ENCODE measurements at places on chromosomes 3 and 15.

DNA sequence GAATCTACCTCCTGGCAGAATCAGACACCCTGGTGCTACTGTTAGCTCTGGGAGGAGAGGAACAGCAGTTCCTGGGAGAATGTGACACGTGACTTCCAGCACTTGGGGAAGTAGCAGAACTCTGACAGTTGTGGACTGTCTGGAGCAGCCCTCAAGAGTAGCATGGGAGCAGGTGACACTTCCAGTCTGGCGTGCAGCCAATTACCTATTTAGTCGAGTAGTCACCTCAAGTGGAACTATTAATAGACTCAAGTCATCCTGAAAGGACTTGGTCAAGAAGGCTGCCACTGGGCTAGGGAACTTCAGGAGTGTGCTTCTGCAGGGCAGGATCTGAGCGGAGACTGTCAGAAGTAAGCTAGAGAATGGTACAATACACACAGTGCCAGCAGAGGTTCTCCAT is 62.3 kb downstream of the MTHFS start:
- no peak for DNase-seq

DNA sequence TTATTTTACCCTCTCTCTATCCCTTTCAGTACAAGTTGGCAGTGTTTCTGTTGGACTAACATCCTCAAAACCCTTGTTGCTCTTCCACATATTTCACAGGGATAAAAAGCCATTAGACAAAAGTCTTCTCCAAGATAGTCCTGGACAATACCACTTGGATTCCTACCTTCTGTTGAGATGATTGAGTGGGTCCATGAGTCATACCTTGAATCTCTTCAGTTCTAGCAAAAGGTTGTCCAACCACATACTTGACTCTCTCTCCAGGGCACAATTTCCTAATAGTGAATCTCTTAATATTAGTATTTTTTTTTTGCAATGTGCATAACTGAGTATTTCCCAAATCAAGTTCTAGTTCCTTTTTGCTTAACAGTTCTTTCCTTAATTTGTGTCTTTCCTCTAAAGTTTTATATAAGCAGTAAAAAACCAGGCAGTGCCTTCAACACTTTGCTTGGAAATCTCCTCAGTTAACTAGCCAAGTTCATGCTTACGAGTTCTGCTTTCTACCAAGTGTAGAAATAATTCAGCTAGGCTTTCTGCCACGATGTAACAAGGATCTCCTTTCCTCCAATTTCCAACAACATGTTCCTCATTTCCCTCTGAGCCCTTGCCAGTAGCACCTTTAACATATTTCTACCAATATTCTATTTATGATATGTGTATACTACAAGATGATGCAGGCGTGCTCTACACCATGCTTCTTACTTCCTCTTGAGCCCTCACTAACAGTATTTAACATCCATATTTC is 68.3 kb upstream of the NEO1 start:
- DNase-seq, result no peak

GRCh38 chr3:98730886-98731537 is 32.1 kb upstream of the ST3GAL6 start:
- DNase-seq, result no peak

DNA sequence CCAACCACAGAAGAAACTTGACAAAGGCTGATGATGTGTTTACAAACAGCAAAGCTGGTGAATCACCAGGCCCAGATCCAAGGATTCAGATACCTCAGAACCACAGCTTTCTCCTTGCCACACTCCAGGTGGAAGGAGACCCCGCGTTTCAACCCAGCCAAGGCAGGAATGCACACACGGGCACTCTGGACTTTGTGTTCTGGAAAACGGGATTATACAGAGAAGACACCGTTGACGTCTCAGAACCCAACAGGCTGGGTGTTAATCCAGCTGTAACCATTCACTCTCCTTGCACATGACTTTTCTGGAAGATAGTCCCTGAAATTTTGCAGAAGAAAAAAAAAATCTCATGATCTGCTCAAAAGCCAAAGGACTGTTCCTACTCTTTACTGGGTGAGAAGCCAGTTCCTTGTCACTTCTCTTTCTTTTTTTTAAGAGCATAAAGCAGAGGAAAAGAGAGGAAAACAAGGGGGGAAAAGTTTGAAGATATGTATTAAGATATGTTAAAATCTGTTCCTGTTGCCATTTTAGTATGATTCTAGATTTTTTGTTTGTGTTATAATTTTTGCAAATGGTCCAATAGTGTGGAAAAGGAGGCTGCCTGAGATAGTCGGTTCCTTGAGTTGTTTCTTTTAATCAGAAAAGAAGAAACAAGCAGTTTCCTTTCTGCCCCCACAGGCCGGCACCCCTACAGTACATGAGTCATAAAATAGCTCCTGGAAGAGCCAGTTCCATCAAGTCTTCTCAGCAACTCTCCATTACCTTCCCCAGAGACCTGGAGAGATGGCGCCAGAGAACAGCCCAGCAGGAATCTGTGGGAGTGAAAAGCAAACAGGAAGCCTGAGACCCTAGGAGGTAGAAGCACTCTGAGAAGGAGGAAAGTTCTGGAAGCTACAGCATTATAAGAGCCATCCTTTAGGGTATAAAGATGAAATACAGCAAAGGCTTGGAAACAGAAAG is 73.1 kb downstream of the RORA start:
- no peak for DNase-seq

DNA sequence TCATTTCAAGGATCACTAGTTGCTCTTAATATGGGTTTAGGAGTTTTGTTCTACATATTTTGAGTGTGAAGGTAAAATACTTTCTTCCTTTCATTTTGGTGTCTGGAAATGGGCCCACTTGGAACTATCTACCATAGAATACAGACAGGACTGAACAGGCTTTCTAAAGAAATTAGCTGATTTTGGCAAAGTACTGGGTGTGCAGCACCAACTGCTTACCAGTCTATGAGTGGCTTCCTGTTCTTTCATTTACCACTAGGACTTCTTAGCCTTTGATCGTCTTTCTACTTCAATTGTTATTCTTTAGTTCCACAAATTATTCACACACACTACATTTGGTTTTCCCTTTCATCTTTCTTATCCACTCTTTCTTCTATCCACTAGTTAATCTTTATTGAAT is 1196.3 kb downstream of the ROBO1 start:
- no peak for DNase-seq

DNA sequence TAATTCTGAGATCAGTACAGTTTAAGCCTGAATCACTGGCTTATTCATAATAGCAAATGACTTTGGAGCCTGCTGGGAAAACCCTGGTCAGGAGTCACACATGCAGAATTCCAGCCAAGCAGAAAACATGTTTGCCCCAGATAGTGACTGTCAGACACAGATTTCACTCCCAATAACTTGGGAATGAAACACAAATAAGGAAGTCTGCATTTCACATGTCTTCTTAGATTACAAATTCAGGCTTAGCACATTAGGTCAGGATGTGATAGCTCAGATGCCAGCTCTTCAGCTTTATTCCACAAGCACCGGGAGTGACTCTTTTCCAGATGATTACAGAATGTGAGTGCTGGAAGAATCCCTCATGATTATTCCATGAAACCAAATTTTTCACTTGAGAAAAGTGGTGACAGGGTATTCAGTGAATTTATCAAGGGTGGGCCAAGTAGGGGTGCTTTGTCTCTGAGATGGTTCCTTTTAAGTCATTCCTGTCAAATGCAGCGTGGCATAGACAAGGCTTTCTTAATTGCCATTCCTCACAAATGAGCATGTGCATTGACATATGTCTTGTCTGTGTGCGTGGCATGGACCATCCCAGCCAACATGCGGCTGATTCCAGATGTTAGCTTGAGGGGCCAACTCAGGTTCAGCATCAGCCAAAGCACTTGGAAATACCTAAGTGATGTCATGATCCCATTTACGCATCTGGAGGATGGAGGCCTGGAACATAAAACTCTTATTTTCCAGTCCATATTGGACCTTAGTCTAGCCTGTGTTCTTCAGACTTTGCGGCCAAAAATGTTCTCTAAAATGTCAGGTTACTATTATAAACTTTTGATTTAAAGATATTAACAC is 191.0 kb downstream of the EPHB1 start:
- no peak for DNase-seq

DNA sequence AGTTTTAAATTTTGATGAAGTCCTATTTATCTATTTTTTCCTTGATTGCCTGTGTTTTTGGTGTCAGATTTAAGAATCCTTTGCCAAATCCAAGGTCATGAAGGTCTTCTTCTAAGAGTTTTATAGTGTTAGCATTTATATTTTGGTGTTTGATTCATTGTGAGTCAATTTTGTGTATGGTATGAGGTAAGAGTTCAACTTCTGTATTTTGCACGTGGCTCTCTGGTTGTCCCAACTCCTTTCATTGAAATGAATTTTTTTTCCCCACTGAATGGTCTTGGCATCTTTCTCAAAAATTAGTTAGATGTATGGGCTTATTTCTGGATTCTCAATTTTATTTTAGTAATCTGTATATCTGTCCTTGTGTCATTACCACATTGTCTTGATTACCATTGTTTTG is 57.1 kb upstream of the STRIT1 start:
- DNase-seq, result no peak

- DNase-seq, result no peak
Observed at GRCh38 chr3:65625305-65625704, 413.4 kb downstream of the MAGI1 start.

DNA sequence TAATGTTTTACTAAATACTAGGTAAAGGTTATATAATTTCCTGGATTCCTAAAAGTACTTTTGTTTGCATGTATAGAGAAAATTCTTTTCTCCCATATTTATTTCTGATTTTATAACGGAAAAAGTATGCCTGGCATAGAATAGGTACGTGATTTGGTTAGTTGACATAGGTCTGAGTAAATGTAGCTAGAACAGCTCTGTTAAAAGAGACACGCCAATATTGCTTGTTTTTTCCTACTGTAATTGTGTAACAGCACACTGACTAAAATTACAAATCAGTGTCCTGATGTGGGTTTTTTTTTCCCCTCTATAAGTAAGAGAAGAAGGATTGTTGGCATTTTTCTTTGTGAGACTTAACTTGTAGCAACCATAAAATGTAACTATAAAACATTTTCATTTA is 26.7 kb downstream of the KLHL24 start:
- no peak for DNase-seq
